ENCODE measurements at places on chromosomes 12 and 14. TPM values are rescaled to one million over a fixed set of nuclear protein-coding genes. Genes with fewer than 3 reads are reported as not detected.

DNA sequence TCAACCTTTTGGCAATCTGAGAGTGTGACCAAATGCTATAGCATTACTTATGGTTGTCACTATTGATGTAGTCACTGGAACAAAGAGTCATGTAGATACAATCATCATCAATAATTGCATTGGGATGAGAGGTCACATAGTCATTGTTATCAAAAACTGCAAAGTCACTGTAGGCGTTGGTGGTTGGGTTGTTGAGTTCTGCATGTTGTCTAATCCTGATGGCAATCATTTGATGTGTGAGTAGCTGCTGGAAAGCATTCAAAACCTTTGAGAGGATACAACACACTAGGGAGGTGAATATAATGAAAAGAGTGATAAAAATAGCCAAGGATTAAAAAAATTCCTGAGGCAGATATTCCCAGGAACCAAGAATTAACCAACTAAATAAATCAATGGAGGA lies 214.7 kb upstream of the SYT10 start:
- DNase-seq, result no peak

- DNase-seq, result no peak
These were observed 20.7 kb downstream of the YARS2 start for GRCh38 chr12:32734952-32735351.

The DPF3 gene
- 0.59 TPM for total RNA-seq

The CEP170B gene
- 24.7 TPM for total RNA-seq

The KLRB1 gene
- 4.3 TPM for total RNA-seq

GRCh38 chr12:130097798-130098255 lies 64.4 kb upstream of the FZD10 start:
- DNase-seq, result no peak

The KIF21A gene
- 12.1 TPM for total RNA-seq

DNA sequence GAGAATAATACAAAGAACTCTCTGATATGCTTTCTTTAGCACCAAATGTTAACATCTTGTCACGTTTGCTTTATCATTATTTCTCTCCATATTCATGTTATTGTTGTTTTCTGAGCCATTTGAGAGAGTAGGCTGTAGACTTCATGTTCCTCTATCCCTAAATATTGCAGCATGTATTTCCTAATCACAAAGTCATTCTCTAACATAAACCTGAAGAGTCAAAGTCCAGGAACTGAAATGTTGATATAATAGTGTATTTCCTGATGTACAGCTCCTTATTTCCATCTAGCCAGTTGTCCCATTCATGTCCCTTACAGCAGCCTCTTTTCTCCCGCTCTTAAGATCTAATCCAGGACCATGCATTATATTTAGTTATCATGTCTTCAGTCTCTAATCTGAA lies 72.8 kb downstream of the SPATS2 start:
- no peak for DNase-seq

DNA sequence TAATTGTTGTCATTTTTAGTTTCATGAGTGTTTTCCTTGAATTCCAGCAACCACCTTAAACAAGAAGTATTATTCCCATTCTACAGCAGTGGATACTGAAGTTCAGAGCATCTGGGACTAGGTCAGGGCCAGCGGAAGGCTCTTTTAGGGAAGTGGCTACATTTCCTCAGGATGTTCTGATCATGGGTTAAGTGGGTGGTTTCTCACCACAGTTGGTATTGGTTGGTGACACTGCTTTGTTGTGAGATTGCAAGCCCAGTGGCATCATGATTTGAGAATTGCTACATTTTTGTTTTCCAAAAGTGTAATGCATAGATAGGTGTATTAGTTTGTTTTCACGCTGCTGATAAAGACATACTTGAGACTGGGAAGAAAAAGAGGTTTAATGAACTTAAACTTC lies 47.1 kb downstream of the SYNE2 start:
- DNase-seq, result no peak

DNA sequence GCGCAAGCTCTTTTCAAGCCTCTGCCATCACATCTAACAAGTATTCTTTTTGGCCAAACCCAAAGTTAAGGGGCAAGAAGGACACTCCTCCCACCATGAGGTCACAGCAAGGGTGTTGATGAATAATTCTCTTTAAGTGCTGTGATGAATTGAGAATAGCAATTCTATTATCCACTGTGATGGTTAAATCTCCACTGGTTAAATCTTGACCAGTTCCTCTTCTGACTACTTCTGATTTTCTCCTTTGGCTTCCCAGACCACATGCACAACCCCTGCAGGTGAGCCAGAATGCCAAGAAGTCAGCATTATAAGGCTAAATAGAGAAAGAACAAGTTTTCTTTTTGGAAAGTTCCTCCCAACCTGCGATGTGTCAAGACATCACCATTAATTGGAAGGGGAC lies 90.6 kb upstream of the BCL2L14 start:
- no peak for DNase-seq

DNA sequence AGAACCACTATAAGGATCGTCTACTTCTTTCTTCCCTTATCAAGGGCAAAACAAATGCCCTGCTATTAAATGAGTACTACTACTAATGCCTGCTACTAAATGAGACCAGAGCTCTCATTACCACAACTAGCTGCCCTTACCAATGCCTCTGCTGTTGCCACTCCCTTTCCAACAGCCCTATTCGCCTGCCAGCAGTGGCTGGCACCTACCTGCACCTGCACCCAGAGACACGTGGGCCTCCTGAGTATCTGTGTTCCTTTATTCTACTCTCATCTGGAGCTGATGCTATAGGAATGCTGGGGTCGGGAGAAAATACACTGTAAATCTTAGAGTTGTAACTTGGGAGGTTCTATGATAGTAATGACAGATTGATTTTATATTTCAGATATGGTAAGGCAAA lies 174.7 kb downstream of the SLC2A13 start:
- DNase-seq, result no peak

The GPR135 gene
- total RNA-seq, result 3.4 TPM

The RPL10L gene
- total RNA-seq, result not detected

- no peak for DNase-seq
These were observed 46.8 kb downstream of the TMEM30B start for GRCh38 chr14:61234215-61234916.

DNA sequence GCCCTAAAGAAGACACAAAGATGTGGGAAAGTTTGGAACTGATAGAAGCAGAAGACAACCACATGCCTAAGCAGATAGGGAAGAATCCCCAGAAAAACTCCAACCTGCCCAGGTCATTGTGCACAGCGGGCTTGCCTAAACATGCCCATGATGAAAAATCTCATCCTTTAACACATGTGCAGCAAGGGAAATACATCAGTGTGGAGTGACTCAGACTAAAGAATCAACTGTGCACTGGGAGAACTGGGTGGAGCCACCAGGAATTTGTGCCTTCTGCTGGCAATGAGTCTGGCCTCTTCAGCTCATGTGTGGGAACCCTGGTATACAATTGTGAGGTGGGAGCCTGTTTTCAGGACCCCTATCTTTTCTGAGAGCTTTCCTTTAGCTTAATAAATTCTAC lies 398.5 kb downstream of the FSCB start:
- no peak for DNase-seq

GRCh38 chr14:52370406-52370935 lies 56.4 kb downstream of the PTGER2 start:
- no peak for DNase-seq

DNA sequence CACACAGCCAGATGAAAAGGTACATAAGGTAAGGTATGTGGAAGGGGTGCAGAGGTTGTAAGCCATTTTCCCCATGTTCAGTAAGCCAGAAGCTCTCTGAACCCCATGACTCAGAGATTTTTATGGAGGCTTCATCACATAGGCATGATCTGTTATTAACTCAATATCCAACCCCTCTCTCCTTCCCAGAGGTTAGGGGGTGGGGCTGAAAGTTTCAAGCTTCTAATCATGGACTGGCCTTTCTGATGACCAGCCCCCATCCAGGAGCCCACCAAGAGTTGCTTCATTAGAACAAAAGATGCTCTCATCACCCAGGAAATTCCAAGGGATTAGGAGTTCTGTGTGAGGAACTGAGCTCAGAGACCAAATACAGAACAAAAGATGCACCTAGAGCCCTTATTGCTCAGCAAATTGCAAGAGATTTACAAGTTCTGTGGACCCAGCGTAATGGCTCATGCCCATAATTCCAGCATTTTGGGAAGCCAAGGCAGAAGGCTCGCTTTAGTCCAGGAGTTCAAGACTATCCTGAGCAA lies 103.2 kb upstream of the DAAM1 start:
- DNase-seq, result no peak

DNA sequence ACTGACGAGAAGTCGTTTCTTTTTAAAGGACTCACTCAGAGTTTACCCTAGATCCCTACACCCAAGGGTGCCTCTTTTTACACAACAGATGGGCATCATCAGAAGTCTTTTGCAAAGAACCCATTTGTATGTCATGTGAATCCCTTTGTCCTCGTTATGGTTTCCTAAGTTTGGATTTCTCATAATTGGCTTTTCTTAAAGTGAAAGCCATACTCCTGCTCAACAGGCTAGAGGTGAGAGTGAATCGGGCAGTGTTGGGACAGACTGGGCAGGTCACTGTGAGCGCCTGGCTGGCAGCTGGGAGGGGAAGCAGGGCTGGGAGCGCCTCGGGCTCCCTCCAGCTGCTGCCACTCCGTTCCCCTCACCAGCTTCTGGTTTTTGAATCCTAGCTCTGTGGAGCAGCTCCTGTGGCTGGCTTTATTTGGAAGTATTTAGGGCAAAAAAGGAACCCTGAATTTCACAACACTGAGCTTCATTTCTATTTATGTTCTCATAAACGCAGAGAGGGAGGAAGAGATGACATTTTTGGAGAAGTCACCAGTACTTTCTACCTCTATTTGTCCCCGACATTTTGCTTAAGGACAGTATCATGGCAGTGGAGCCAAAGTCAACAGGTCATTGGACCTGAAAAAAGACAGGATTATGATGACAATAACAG lies 63.8 kb upstream of the ACTN1 start:
- peak; percentile 80 for DNase-seq

GRCh38 chr14:99563749-99564129 lies 40.3 kb downstream of the CCDC85C start:
- DNase-seq, result no peak

The CD163 gene
- total RNA-seq, result 525 TPM

The OR4N2 gene
- not detected for total RNA-seq

DNA sequence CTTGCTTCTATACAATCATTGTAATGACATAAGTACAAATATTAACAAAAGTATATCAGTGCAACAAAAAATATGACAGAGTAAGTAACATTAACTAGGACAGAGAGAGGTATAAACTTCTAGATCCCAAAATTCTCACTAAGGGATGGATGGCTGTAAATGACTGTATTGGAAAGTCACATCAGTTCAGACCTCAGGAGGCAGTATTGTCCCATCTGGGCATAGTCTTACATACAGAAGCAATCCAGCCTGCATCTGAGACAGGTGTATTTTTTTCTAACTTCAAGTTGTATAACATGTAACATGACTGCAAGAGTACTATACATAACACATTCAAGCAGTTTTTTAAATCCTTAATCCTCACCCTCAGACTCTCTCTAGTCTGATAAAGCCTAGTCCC lies 99.0 kb downstream of the GARIN6 start:
- no peak for DNase-seq

The BCL11B gene
- total RNA-seq, result 2.3 TPM

The KRT85 gene
- total RNA-seq, result not detected

The NUP37 gene
- total RNA-seq, result 19.1 TPM

- no peak for DNase-seq
These were observed 331.4 kb downstream of the TMTC2 start for GRCh38 chr12:83018088-83018487.

DNA sequence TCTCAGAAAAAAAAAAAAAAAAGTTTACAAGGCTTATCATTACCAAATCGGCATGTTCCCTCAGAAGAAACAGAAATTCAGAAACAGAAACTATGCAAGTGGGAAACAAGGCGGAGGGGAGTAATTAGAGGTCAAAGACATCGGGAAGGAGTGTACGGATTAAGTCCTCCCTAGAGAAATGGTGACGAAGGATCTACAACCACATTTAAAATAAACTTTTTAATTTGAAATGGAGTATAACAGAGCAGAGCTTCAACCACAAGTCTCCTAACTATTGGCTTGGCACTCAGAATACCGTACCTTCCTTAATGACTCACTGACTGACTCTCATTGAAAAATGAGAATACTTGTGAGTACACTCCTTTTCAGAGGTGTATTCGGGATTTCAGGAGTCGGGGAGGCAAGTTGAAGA lies 908 bp downstream of the ENTPD5 start:
- no peak for DNase-seq
